ENCODE measurements at places on chromosomes 3 and 15.

- no peak for DNase-seq
Measured at GRCh38 chr3:122560680-122561079, 3.4 kb downstream of the PARP9 start.

DNA sequence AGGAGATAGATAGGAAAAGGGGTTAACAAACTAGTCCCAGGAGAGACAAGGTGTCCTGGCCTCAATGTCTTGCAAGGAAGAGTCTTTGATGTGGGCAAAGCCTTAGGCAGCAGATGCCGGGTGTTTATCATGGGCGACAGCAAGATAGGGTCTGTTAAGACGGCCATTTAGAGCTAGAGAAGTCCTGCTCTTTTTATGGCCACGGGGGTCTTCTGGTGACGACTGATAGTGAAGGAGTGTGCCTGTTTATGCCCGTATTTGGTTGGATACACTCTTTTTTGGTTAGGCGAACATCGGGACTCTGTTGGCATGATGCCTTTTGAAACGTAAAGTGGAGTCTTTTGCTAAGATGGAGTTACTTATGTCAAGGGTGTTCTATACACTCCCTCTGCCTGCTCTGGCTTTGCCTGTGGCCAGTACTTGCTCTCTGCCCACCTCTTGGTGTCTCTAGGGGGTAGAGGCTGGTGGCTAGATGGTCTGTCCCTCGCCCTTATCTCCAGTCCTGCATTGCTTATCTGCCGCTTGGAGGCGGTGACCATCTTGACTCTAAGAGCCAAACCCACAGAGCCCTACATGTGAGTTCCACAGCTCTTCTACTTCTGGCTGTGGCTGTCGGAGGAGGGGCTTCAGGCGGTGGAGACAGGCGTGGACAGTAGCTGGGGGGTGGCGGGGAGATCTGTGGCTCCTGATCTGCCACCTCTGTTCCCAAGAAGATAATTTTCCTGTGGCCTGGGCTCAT lies 55.8 kb upstream of the ZBTB38 start:
- DNase-seq: no peak

GRCh38 chr3:44235604-44236484 lies 5.8 kb upstream of the TOPAZ1 start:
- DNase-seq: peak; percentile 0

DNA sequence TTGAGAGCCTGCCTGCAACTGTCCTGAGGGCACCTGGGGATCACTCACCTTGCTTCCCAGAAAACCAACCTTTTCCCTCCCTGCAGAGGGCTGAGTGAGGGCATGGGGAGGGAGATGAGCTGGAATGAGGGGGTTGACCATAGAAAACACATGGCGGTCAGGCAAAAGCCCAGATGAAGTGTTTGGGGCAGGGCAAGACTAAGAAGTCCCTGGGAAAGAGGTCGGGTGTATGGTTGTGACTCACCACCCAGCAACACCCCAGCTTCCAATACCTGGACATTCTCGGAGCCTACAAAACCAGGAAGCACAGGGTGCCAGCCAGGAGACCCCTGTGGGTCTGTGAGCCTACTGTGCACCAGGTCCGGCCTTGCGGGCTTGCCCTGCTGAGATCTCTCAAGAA lies 95.3 kb upstream of the ATP2B2 start:
- DNase-seq: no peak

DNA sequence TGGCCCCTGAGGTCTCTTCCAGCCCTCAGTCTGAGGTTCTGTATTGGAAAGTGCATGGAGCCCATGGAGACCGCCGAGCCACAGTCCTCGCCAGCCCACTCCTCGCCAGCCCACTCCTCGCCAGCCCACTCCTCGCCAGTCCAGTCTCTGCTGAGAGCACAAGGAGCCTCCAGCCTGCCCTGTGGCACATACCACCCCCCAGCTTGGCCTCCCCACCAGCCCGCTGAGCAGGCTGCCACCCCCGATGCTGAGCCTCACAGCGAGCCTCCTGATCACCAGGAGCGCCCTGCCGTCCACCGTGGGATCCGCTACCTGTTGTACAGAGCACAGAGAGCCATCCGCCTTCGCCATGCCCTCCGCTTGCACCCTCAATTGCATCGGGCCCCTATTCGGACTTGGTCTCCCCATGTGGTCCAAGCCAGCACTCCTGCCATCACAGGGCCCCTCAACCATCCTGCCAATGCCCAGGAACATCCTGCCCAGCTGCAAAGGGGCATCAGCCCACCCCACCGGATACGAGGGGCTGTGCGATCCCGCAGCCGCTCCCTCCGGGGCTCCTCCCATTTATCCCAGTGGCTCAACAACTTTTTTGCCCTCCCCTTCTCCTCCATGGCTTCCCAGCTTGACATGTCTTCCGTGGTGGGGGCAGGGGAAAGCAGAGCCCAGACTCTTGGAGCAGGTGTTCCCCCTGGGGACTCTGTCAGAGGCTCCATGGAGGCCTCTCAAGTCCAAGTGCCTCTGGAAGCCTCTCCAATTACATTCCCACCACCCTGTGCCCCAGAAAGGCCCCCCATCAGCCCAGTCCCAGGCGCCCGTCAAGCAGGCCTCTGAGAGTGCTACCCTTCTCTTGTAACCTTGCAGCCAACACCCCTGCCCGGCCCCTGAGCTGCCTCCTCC lies 40.9 kb downstream of the PML start:
- DNase-seq: no peak

- no peak for DNase-seq
Measured at GRCh38 chr3:196163666-196164493, 47.3 kb downstream of the ZDHHC19 start.

GRCh38 chr3:87004883-87005282 lies 13.9 kb upstream of the VGLL3 start:
- DNase-seq: no peak

- DNase-seq: no peak
Measured at GRCh38 chr3:46337911-46338310, 16.0 kb upstream of the CCR2 start.

GRCh38 chr3:60728006-60728405 lies 523.2 kb downstream of the FHIT start:
- DNase-seq: no peak

DNA sequence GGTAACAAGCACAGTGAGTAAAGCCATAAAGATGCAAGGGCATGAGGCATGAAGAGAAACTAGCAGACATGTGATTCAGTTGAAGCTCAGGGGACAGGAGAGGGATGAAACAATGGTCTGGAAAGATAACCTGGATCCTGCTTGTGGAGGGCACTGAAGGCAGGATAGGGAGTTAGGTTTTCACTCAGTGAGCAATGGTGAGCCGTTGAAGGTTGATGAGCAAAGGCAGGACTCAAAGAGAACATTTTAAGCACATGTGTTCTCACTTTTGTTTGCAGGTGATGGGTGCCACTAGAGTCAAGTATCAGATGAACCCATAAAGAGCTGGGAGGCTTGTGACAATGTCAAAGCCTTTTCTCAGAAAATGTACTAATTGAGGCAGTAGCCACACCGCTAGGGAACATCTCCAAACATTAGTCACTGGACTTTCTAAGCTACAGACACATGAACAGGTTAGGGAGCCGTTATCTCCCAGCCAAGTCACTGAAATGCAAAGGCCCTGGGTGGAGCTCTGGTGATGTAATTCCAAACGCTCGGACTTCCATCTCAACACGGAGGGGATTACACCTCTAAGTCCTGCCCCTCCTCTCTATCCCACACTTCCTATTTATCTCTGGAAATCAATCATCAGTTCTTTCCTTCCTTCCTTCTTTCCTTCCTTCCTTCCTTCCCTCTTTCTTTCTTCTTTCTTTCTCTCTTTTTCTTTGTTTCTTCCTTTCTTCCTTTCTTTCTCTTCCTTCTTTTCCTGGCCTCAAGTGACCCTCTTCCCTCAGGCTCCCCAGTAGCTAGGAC lies 22.7 kb downstream of the KLHL6 start:
- no peak for DNase-seq

DNA sequence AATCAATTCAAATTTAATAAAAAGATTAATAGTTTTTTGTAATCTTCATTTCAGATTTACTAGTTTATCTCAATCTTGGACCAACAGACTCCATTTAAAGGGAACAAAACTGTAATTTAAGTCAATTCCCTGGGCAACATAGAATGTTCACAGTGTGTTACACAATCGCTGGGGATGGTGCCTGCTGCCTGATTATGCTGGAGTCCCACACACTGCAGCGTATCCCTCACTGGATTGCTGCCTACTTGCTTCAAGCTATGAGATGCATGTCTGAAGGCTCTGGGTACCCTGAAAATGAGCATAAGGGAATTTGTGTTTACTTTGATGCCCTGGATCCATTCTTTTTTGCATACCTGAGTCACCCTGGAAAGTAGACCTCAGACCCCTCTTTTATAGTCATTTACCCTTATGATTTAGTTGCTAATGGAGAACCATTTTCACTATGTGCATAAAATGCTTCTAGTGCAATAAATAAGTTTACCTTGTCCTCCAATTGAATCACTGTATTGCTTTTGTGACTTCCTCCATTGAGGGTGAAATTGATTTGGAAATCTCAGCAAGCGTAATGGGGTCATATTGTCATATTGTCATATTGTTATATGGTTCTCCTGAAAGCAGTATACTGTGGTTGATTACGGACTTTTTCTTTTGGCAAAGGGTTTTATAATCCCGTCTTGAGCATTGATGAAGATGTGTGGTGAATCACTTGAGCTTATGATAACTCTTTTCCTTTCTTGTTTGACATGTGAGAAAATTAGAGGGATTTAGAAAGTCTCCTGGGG lies 35.9 kb downstream of the ITPR1 start:
- no peak for DNase-seq

- no peak for DNase-seq
Measured at GRCh38 chr15:70763950-70764730, 782 bp upstream of the UACA start.

GRCh38 chr3:40232626-40233025 lies 76.9 kb upstream of the EIF1B start:
- DNase-seq: no peak

DNA sequence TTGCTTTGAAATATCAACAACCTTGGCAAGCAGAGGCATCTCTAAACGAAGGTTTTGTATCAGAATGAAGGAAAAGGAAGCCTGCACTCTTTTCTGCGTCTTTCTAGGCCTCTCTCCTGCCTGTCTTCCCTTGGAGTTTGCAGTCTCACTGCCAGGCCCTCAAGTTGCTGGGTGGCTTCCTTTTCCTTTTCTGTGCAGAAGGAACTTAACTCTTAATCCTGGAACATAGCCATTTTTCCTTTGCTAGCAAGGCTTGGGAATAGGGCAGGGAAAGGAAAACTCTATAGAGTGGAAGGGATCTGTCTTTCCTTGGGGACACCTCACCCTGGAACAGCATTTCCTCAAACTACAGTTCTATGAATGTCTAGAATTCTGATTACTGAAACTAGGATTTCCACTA lies 32.8 kb downstream of the TLNRD1 start:
- DNase-seq: no peak

GRCh38 chr3:62113092-62113491 lies 260.3 kb downstream of the FEZF2 start:
- DNase-seq: no peak

- DNase-seq: no peak
Measured at GRCh38 chr3:112302881-112303763, 9.1 kb upstream of the SLC9C1 start.

GRCh38 chr3:155363690-155364070 lies 70.2 kb upstream of the STRIT1 start:
- no peak for DNase-seq

- no peak for DNase-seq
Measured at GRCh38 chr3:66439666-66440344, 61.0 kb downstream of the LRIG1 start.

DNA sequence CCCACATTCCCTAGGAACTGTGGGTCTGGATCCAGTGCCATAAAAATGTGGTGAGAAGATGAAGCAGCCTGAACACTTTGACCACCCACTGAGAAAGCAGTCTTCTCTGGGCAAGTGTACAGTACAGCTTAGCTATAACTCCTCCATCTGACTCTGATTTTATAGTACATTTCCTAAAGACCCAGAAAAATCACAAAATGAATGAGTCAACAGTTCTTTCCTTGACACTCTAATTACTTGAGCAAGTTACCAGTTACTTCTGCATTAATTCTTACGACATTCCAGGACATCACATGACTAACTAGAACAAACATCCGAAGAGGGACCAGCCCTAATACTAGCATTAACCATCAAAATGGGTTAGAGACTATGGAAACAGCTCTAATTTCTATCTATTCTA lies 148.1 kb upstream of the PEX5L start:
- no peak for DNase-seq

- no peak for DNase-seq
Measured at GRCh38 chr3:4950948-4951347, 28.3 kb upstream of the BHLHE40 start.

DNA sequence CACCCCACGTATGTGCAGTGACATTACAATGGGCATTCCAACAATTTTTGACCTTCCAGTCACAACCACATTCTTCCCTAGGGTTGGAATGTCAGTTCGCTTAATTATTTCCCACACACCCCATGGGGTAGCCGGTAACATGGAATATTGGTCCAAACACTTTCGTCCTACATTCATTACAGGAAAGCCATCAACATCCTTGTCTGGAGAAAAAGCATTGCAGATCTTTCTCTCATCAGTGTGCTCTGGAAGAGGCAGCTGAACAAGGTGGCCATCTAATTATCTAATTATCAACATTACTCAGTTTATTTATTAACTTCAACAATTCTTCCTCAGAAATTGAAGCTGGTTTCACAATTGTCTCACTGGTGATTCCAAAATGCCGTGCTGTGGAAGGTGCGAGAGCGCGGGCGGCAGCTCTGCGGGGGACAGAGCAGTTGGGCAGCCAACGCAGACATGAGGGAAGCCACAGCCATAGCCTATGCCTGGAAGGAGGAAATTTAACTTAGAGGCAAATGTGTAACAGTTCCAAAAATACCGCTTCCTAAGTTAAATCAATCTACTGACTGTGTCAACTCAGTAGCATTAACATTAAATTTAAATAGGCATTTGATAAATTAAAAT lies 1158.9 kb upstream of the EPHA6 start:
- DNase-seq: no peak

DNA sequence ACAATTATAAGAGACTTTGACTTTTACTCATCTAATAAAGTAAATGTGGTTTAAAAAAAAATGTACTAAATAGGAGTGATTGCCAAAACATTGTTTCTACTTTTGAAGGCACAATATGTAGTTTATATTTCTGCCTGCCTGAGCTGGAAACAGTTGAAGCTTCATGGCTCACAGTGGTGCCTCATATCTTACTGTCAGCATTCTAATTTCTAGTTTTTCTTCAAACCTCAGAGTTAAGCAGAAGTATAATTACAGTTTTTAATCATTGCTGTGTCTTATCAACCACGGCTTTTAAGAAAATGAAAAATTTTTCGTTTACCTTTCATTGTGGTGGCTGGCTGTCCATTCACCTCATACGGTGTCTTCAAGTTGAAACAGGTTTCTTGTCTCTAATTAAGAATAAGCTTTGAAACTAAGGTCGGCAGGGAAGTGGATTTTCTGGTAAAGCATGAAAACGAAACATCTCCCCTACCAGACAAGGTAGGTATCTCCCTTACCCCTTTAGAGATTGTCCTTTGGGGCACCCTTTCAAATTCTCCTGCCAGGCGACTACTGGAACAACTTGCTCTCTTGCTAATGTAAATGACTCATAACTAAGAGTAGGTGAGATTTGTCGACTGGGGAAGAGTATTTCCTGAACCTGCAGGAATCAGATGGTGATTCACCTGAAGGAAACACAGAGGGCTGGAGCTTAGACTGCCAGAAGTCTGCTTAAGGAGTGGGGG lies at the start of gene GPR87:
TSS of gene GPR87 (minus strand) at position 554 of the 725 bp plus-strand sequence. CDS start 16,720 bp downstream, outside the sequence.
- no peak for DNase-seq

- no peak for DNase-seq
Measured at GRCh38 chr3:77244981-77245380, 205.1 kb downstream of the ROBO2 start.

GRCh38 chr3:2098398-2099027 lies at the start of gene CNTN4:
TSS of gene CNTN4 (plus strand) at chr3:2098866.
- peak; percentile 74 for DNase-seq

GRCh38 chr3:191111722-191112121 lies 87.3 kb upstream of the OSTN start:
- no peak for DNase-seq

Data from NCI-H1930 (cell line).